Iris pigment epithelial cell (primary cell): ENCODE measurements at places on chromosomes 1 and 21.
A peak's percentile ranks its signal among the peaks of the same experiment; 100 is the strongest.

- peak; percentile 40 for DNase-seq
Measured at GRCh38 chr1:55611123-55611522, 396.0 kb upstream of the USP24 start.

DNA sequence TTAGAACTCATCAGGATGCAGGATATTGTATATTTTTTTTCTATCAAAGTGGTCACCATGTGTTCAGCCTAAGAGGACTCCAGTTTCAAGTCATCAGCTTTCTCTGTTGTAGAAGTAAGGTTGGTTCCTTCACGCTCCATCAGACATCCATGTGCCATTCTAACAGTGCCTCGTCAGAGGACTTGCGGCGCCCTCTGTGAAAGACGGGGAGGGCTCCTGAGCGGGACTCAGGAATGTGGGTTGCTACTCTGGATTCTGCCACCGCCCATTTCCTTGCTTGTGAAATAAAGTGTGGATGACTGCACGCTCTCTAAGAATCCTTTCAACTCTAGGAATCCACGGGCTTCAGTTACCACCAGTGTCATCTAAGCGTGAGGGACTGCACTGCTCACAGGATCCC is 593.5 kb downstream of the KIF26B start:
- peak; percentile 26 for DNase-seq

DNA sequence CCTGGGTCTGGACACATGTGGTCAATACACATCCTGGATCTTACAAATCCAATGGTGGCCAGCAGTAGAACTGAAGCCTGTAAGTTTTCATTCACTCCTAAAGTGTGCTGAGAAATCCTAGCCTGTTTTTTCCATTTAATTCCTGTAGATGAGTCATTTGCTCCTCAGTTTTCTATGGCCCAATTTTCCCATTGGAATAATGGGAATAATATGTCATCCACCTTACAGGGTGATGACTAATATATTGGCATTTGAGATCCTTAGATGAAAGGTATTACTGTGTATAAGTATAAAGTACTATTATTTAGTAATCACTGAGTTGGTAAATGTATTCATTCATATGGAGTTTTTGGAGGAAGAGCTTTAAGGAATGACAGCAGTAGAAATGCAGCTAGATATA is 89.7 kb upstream of the ADAR start:
- DNase-seq: no peak

GRCh38 chr21:33374450-33375096 is 28.6 kb upstream of the IFNGR2 start:
- DNase-seq: peak; percentile 69

DNA sequence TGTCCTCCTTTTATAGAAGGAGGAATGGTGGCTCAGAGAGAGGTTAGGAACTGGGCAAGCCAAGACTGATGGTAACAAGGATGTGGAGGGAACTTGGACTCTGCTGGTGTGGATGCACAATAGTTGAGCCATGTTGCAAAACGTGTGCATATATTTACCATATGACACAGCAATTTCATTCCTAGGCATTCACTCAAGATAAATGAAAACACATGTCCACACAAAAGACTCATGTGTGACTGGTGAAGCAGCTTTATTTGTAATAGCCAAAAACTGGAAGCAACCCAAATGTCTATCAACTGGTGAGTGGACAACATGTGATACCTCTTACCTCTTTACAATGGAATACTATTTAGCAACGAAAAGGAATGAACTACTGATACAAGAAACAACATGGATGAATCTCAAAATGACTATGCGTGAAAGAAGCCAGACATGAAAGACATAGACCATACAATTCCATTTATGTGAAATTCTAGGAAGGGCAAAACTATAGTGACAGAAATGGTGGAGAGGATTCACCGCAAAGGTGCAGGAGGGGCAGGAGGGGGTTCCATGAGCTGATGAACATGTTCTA is 36.2 kb downstream of the CAMK2N1 start:
- peak; percentile 41 for DNase-seq

DNA sequence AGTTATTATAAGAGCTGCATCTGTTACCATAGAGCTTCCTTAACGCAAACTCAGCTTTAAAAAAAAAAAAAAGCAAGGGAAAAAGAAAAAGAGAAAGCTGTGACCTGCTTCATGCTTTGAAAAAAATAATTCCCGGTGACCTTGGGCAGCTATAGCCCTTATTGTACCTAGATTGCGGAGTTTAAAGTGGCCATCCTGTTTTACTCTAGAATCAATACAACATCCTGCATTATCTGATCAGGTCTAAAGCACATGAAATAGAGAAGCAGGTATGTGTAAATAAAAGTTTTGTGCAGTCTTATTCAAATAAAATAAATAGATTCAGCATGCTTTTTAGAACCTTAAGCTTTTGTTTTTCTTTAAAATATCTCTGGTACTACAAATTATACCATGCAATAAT is 126.8 kb upstream of the KIAA1614 start:
- no peak for DNase-seq

DNA sequence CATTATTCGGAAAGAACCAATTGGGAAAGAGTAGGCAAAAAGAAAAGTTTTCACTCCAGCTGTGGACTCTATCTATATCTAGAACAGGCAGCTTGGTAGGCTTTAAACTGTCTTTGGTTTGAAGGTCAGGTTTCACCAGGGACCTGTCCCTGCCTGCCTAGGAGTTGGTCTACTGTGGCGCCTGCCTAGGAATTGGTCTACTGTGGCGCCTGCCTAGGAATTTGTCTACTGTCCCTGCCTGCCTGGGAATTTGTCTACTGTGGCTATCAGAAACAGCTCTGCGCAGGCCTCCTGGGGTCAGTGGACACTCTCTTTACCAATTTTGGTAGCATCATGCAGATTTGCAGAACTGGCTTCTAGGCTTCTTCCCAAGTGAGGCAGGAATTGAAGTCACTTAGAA is 13.8 kb downstream of the USP25 start:
- no peak for DNase-seq

DNA sequence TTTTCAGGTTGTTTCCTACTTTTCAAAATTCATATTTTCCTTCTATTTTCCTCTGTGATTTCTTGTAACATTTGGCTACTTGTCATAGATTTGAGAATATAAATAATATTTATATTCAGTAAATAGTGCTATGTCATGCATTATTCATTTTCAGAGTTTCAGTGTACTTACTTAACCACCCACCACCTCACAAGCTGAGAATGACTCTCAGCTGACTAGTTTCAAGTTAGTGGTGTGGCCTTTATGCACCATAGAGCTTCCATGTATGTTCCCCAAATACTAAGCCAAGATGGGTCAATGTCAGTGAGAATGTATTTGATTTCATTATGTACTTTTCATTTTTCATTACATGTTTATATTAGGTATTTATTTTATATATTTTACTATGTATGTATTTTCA is 56.9 kb upstream of the RGS1 start:
- DNase-seq: no peak

DNA sequence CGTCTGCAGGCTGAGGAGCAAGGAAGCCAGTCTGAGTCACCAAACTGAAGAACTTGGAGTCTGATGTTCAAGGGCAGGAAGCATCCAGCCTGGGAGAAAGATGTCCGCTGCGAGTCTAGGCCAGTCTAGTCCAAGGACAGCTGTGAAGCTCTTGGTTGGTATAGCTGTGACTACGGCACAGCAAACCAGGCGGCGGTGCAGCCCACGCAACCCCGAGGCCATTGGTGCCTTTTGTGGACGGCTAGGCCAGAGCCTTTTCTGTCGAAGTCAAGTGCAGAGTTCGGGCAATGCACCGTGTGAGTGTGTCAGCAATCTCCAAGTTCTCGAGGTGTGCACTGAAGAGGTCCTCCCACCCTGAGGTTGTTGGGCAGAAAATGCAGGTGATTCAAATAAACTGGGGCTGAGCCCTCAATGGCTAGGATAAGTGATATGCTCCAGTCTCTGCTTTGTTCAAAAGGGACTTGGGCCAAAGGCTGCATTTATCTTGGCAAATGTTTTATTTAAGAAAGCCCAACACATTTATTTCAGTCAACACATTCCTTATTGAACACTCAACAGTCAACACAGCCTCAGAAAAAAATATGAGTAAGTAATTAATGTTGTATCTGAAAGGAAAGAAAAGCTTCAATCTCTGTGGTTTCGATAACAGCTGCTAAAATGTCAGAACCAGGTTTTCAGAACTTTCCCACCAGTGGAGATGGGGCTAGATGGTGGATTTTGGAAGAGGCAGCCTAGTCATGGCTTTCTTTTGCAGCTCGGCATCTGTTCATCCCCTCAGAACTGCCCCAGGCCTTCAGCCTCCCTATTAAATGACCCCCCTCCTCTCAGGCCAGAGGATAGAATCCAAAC is 78.1 kb upstream of the COX20 start:
- peak; percentile 38 for DNase-seq

DNA sequence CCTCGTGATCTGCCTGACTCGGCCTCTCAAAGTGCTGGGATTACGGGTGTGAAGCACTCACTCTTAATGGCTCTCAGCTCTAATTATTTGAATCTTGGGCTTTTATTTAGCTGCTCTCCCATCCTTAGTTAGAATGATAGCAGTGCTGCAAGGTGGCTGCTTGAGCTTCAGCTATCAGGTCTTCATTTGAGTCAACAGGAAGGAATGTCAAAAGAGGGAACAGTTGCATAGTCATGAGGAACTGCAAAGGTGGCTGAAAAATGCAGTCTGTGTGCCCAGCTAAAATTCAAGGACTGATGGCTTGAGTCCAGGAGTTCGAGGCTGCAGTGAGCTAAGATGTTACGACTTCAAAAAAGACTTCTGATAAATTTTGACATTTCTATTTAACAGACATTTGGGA is 55.6 kb downstream of the UCK2 start:
- peak; percentile 35 for DNase-seq

DNA sequence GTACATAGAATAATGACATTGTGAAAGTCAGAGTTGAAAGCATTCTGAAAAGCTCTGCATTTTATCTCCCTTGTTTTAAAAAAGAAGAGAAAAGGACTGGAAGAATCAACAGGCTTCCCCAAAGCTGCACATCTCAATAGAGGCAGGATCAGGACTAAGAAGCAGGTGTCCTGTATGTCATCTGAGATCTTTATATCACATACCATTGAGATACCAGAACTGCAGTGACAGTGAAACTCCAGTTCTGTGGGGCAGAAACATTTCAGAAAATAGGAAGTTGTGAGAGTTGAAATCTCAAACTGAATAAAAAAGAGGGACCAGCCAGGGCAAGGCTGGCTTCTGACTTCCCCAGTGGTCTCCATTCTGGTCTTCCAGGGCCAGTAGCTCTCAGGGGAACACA is 33.0 kb upstream of the SH2D1B start:
- DNase-seq: no peak

- DNase-seq: peak; percentile 33
Measured at GRCh38 chr1:199931666-199932377, 95.7 kb upstream of the NR5A2 start.

DNA sequence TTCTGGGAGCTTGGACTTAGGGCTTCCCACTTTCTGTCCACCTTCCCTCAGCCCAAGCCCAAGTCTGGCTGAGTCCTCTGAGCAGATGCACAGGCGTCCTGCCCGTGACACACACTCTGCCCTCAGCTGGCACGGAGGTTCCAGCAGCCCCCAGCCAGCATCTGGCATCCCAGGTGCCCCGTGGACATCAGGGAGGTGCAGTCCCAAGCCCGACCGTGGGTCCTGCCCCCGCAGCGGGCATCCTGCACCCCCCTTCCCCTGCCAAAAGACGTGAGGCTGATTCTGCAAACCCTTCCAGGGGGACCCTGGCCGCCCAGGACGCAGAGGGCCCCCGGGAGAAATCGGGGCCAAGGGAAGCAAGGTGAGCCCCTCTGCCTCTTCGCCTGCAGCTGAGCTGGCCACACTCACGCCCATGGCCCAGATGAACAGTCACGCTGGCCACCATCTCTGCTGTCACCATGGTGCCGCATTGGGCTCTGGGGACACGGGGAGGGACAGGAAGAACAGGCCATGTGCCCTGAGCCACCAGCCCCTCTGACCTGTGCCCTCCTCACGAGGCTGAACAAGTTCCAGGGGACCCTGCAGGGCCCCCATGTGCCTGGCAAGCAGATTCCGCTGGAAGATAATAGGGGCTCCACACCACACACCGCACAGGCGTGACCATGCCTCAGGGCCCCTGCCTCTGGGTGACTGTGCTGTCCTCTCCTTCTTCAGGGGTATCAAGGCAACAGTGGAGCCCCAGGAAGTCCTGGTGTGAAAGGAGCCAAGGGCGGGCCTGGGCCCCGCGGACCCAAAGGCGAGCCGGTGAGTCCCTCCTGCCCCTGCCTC is 20.6 kb downstream of the COL6A2 start:
- no peak for DNase-seq

GRCh38 chr21:44736291-44737004 is 25.1 kb upstream of the TSPEAR start:
- no peak for DNase-seq

DNA sequence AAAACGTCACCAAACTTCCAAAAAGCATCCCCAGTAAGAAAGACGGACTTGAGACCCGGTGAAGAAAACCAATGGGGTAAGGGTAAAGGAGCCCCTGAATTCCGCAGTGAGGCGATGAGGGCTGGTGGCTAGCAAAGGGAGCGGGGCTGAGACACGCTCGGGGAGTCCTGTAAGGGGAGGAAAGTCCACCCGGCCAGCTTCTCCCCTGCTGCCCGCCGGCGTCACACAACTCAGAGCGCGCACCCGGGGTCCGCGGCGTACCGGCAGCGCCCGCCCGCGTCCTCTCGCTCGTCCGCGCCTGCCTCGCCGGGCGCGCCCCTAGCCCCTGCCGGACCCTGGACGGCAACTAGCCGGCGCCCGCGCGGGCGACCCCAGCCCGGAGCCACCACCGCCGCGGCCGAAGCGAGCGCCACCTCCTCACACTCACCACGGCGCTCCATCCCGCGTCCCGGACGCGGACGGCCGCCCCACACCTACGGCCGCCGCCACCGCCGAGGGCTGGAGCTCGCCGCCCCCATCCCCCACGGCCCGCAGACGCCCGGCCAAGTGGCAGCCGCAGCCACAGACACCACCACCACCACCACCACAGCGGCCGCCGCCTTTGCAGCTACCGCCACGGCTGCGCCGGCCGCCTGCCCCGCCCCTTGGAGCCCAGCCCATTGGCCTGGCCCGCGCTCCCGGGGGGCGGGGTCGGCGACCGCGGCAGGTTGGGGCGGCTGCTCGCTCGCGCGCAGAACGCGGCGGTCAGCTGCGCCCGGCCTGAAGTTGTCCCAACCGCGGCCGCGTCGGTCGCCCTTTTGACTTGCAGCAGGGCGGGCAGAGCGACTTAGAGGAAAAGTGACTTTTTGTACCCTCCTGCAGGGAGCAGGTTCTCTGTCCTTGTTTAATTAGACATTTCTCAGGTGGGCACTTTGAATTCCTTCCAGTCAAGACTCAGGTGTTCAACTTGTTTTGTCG is 10.0 kb upstream of the ARHGAP29 start:
- peak; percentile 74 for DNase-seq

DNA sequence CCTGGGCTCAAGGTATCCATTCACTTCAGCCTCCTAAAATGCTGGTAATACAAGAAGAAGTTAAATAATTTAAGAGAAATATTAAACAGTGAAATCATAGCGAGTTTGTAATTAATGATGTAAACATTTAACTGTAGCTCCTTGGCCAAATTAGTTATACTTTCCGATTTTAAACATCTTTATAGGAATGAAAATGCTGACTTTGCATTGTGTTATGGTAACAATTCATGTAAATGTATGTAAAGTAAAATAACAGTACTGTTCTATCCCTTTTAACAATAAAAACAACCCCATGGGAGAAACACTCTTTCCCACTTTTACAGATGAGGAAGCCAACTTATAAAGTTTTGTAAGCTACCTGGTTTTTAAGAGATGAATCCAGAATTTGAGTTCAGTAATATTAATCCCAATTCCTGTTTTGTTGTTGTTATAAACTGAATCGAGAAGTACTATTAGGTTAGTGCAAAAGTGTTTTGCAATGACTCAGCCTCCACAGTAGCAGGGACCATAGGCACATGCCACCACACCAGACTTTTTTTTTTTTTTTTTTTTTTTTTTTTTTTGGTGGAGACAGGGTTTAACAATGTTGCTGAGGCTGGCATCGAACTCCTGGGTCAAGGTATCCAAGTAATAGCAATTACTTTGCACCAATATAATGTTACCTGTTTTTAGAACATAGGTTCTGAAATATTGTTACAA is 1360.4 kb downstream of the BRINP3 start:
- DNase-seq: peak; percentile 10
